ENCODE measurements at places on chromosomes 4 and X.

- H3K27ac ChIP-seq: no peak overlapping the region
- no peak for DNase-seq
- peaks cover 10% of the 10 kb centered on the region for H3K36me3 ChIP-seq
- H3K4me3 ChIP-seq: no peak overlapping the region
- no peaks in the 10 kb centered on the region for H3K27me3 ChIP-seq
- no peaks in the 10 kb centered on the region for H3K4me1 ChIP-seq
These were observed 29.6 kb upstream of the RPL34 start for GRCh38 chr4:108590776-108591175.

DNA sequence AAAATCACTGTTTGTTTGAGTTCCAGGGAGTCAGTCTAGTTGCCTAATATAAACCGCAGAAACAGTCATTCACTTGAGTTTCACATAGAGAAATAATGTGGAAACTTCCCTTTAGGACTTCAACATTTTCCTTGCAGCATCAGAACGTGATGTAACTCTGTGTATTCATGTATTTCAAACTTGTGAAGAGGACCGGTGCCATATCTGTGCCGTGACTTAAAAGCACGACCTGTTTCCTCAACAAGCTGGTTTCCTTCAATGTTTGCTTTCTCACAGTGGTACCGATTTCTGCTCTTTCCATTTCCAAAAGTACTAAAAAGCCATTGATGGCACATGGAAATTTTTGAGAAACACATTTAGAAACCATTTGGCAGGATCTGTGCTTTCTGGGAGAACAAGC lies 166.6 kb upstream of the RAPGEF2 start:
- no peaks in the 10 kb centered on the region for H3K27me3 ChIP-seq
- H3K4me3 ChIP-seq: no peak overlapping the region
- H3K4me1 ChIP-seq: peaks cover 4% of the 10 kb centered on the region
- no peaks in the 10 kb centered on the region for H3K36me3 ChIP-seq
- H3K27ac ChIP-seq: no peak overlapping the region

DNA sequence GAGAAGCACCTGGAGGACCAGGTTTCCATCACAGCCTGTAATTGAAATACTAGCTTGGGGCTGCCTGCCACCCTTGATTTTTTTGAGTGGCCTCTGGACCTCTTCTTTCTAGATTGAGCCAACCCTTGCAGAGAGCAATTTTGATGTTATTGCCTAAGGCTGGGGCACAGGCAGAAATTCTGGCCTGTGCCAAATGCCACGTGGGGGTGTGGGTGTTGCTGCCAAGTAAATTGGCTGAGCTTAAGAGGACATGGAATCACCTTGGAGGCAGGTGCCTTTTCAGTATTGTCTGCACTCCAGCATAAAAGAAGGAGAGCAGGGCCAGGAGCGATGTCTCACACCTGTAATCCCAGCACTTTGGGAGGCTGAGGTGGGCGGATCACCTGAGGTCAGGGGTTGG lies 286.1 kb upstream of the PRPS2 start:
- DNase-seq: no peak
- H3K36me3 ChIP-seq: no peaks in the 10 kb centered on the region
- no peak overlapping the region for H3K4me3 ChIP-seq
- H3K27me3 ChIP-seq: no peaks in the 10 kb centered on the region
- H3K27ac ChIP-seq: no peak overlapping the region

- H3K27ac ChIP-seq: no peak overlapping the region
- DNase-seq: no peak
- peaks cover 18% of the 10 kb centered on the region for H3K4me1 ChIP-seq
These were observed 163.3 kb upstream of the RASGEF1B start for GRCh38 chr4:81634766-81635549.

DNA sequence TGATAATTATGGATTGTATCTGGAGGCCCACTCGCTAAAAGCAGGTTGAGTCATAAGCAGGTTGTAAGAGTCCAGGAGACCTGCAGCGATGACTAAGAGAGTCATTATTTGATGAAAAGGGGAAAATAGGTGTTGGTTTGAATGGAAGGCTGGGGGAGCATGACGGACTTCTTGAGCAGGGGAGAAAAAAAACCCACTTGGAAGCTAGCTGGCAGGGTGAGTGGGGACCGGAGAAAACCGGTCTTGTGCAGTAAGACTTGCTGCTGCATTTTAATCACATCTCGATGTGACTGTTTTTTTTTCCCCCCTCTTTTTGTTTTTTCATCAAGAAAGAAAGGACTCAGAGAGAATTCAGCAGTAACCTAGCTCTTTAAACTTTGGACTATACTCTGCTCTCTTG lies 90.0 kb downstream of the IGSF1 start:
- H3K4me1 ChIP-seq: no peaks in the 10 kb centered on the region
- DNase-seq: no peak

DNA sequence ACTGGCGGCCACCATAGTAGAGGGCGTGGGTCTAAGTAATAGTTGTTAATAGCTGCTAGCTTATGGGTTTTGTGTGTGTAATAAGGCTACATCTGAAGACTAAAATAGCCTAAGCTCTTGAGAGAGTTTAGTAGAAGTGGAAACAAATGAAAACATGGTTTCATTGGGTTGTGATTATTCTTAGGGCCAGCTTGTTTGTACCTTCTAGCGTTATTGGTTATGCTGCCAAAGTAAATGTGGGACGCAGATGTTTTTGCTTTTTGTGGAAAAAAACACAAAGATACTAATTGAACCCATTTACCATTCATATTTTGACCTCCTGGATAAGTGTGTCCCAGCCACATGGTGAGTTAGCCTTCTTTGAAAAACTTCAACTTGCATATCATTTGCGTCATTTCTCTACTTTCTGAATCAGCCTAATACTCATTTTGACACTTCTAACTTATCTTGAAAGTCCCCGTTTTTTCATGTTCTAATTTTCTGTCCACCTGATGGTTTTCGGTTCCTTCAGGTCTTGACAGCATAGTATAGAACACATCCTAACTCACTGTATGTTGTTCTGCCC lies 305.3 kb downstream of the FRMPD4 start:
- H3K27ac ChIP-seq: no peak overlapping the region
- H3K27me3 ChIP-seq: no peaks in the 10 kb centered on the region
- H3K4me3 ChIP-seq: no peak overlapping the region
- no peaks in the 10 kb centered on the region for H3K36me3 ChIP-seq

- peaks cover 59% of the 10 kb centered on the region for H3K4me1 ChIP-seq
- H3K27ac ChIP-seq: peak overlapping the region; percentile 96
- H3K27me3 ChIP-seq: no peaks in the 10 kb centered on the region
- DNase-seq: no peak
- peak overlapping the region; percentile 94 for H3K4me3 ChIP-seq
- H3K36me3 ChIP-seq: no peaks in the 10 kb centered on the region
These were observed 994 bp downstream of the GALNT7 start for GRCh38 chr4:173169428-173170181.

- no peaks in the 10 kb centered on the region for H3K36me3 ChIP-seq
- DNase-seq: no peak
- no peak overlapping the region for H3K4me3 ChIP-seq
- H3K27me3 ChIP-seq: no peaks in the 10 kb centered on the region
- H3K27ac ChIP-seq: no peak overlapping the region
- H3K4me1 ChIP-seq: no peaks in the 10 kb centered on the region
These were observed 325.4 kb upstream of the SMIM31 start for GRCh38 chr4:164428561-164428960.
